ENCODE measurements at places on chromosomes 1 and 21.

DNA sequence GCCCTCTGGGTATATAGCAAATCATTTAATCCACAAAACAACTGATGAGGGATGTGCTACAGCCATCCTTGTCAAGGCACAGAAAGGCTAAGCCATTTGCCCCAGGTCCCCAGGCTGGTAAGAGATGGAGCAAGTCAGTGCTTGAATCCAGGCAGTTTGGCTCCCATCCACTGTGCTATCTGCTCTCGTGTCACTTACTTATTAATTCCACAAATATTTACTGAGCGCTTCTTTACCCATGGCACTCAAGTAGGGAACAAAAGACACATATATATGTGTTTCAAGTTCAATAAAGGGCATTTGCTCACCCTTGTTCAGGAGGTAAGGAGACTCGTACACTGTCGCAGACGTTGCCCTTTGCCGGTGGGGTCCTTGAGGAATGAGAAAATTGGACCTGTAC is 38.6 kb upstream of the MPZL1 start:
- no peak for DNase-seq

- no peak for DNase-seq
Measured at GRCh38 chr1:221606256-221606655, 135.6 kb downstream of the DUSP10 start.

- DNase-seq: no peak
Measured at GRCh38 chr21:46065914-46066551, 31.9 kb upstream of the COL6A2 start.

GRCh38 chr21:15908187-15908586 is 178.4 kb downstream of the USP25 start:
- DNase-seq: no peak

DNA sequence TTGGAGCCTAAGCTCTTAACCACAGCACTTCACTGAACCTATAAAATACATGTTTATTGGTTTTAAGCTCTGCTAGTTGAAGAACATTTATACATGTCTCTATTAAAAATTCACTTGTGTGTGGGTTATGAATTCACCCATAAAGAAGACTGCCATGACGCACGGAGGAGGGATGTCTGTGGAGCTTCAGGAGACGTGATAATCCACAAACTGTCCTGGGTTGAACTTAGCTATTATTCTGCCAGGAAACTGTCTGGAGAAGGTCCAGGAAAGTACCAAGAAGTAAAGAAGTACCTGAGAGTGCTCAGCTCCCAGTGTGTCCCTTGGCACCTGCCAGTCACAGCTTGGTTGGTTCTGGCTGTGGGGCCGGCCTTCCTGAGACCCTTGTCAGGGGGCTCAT is 56.3 kb downstream of the DDR2 start:
- DNase-seq: no peak

DNA sequence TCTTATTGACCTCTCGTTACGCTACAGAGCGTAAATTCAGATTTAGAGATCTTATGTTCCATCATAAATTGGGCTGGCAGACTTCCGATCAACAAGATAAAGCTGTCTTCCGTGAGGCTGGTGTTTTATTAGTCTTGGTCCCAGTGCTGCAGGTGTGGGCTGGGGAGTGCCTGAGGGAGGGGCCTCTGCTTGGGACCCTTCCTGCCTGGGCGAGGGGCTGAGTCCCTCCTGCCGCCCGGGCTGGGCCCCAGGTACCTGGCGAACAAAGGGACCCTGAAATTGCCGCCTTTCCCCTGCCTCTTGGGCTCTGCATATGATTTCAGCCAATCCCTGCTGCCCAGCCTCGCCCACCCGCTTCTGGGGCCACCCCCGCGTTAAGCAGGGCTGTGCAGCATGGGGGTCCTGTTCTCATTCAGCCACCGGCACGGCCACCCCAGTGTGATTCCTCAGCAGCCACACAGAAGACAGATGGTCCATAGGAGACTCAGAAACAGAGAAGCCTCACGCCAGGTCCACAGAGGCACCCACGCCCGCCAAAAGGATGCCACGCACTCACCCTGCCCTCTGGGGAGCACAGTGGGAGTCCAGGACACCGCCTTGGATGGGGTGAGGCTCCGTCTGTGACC is 6.1 kb upstream of the SAMD11 start:
- no peak for DNase-seq

DNA sequence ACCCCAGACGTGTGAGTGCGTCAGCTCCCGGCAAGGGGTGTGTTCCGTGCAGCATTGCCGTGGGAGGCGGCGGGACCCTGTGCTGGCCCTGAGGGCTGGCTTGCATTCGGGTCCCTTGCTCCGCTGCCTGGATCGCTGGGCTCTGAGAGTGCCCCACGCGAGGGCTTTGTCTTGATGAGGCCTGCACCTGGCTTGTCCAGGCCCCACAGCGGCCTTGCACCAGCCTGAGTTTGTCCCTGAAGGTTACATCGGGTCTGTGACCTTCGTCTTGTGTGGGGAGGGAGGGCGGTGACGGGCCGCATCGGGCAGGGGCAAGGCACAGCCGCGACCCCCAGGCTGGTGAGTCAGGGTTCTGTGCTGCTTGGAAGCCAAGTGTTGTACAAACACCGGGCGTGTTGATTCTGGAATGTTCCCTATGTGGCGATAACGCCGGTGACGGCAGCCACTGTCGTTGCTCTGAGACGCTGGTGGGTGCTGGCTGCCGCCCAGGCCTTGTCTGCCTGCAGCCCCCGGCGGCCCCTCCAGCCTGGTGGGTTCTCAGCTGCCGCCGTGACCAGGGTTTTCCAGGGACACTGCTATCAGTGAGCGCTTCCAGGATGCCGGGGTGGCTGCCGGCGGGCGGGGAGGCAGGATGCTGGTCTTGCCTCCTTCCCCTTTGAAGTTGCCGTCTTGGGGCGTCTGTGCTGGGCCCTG is 42.9 kb downstream of the SLX9 start:
- no peak for DNase-seq

- DNase-seq: no peak
Measured at GRCh38 chr21:18760247-18760646, 356.7 kb upstream of the TMPRSS15 start.

GRCh38 chr1:202263628-202264027 is 70.0 kb downstream of the LGR6 start:
- no peak for DNase-seq

Measured in cortex of kidney (tissue), 1 donor.